Renal cortex interstitium (tissue), 15 donors: ENCODE measurements at places on chromosomes 6 and 20.
A peak's percentile ranks its signal among the peaks of the same experiment; 100 is the strongest.

- DNase-seq = no peak
These were observed 1.2 kb downstream of the GPR6 start for GRCh38 chr6:109979033-109979921.

- no peak for DNase-seq
These were observed 22.5 kb downstream of the GATA5 start for GRCh38 chr20:62453186-62453808.

- peak; percentile 53 for DNase-seq
These were observed 174.2 kb upstream of the THBS2 start for GRCh38 chr6:169427856-169428255.

DNA sequence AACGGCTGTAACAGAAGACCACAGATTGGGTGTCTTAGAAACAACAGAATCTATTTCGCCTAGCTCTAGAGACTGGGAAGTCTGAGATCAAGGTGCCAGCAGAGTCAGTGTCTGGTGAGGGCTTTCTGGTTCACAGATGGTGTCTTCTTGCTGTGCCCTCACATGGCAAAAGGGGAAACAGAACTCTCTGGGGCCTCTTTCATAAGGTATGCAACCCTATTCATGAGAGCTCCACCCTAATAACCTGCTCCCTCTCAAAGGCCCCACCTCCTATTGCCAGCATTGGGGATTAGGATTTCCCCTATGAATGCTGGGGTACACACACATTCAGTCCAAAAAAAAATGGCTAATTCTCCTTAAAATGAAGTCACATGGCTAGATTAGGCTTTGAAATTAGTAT is 10.0 kb downstream of the TXNDC5 start:
- DNase-seq = no peak

DNA sequence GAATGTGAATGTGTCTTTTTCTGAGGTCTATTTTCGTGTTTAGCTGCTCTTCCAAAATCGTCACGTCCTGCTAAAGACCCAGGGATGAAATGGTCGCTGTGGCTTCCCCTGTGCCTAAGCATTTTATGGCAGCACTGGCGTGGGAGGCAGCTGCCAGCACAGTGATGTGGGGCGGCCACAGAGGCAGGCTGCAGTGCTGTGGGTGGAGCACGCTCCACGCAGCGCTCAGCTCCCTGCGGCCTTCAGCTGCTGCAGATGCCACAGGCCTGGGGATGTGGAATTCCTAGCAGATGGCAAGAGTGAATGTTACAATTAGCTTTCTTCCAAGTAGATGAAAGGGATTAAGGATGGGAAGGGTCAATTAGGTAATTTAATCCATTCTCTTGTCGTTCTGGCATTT is 242.6 kb downstream of the SMOC2 start:
- no peak for DNase-seq

DNA sequence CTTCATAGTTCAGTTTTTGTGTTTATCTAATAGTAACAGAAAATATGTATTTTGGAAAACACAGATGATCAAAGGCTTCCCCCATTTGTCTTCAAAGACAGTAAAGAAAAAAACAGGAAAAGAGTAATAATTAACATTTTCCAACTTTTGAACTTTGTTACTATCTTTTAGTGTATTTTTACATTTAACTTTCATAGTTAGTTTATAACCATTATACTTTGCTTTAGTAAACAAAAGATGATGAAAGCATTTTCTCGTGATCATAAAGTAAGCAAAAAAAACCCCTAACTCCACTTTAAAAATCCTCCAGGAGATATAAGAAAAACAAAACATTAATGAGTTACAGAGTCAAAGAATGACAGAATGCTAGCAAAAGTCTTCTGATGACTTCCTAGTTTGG is 13.6 kb upstream of the GPRC6A start:
- no peak for DNase-seq

GRCh38 chr6:150349546-150349945 is 19.3 kb upstream of the IYD start:
- DNase-seq = no peak

GRCh38 chr6:89314692-89315091 is 407 bp downstream of the GABRR2 start:
- DNase-seq = no peak

DNA sequence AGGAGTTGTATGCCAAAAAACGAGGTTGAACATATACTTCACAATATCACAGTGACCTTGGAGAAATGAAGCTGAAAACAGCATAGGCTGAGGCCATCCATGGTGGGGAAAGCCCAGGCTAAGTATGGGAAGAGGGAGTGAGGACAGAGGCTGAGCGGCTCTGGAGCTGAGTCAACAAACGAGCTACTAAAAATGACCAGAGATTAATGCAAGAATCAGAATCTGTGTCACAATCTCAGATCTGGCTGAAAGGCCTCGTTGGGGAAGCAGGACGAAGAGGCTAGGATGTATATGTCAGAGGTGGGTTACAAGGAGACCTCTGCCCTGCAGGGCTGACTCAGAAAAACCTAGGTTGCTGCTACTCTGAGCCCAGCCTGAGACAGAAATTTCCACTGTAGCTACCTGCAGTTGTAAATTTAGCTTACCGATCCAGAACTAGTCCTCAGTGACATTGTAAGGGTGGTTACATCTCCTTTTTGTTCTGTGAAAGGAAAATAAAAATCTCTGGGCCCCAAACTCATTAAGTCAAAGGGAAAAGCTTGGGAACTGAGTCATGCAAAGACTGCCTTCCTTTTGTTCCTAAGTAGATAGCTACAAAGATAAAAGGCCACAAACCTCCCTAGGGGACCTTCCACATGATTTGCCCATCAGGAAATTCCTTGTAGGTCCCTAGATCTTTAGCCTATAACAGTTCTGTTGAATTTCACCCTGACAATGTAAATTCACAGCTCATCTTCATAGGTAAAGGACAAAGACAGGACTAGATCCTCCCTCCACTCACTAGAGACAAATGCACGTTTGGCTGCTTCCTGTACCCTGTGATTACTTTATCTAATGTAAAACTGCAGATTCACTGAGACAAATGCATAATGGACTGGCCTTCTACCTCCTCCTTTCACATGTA is 8.5 kb upstream of the TUBB2A start:
- no peak for DNase-seq

DNA sequence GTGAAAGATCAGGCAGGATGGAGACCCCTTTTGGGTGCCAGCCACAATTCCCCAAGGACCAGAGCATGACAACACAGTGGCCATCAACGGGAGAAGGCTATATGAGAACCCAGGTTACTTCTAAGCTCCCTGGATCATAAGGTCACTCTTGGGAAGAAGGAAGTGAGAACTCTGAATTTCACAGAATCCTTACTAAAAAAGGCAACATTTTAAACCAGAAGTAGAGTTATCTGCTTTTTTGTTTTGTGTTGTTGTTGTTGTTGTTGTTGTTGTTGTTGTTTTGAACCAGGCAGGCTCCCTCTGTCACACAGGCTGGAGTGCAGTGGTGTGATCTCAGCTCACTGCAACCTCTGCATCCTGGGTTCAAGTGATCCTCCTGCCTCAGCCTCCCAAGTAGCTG is 107.4 kb upstream of the TNFAIP3 start:
- DNase-seq = no peak

DNA sequence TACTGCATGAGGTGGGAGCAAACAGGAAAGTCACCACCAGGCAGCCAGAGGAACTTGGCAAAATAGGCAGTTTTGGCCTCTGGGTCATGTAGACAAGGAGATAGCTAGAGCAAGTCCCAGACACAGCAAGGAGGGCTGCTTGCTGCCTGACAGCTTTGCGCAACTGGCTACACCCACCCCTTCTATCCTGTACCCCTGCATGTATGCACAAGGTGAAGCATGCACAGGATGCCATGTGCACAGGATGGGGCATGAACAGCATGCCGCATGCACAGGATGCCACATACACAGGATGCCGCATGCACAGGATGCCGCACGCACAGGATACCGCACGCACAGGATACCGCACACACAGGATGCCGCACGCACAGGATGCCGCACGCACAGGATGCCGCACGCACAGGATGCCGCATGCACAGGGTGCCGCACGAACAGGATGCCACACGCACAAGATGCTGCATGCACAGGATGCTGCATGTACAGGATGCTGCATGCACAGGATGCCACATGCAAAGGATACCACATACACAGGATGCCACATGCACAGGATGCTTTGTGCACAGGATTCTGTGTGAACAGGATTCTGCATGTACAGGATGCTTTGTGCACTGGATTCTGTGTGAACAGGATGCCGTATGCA is 104.9 kb upstream of the IYD start:
- no peak for DNase-seq

- DNase-seq = peak; percentile 17
These were observed 25.0 kb downstream of the CYB5R4 start for GRCh38 chr6:83884523-83884922.

GRCh38 chr20:19554666-19555065 is 203.4 kb upstream of the RIN2 start:
- DNase-seq = no peak

- DNase-seq = no peak
These were observed 29.7 kb upstream of the AFDN start for GRCh38 chr6:167797011-167797471.

- DNase-seq = no peak
These were observed 99.0 kb upstream of the LGSN start for GRCh38 chr6:63418741-63419140.

GRCh38 chr6:162395181-162395580 is 332.4 kb downstream of the PRKN start:
- DNase-seq = no peak

DNA sequence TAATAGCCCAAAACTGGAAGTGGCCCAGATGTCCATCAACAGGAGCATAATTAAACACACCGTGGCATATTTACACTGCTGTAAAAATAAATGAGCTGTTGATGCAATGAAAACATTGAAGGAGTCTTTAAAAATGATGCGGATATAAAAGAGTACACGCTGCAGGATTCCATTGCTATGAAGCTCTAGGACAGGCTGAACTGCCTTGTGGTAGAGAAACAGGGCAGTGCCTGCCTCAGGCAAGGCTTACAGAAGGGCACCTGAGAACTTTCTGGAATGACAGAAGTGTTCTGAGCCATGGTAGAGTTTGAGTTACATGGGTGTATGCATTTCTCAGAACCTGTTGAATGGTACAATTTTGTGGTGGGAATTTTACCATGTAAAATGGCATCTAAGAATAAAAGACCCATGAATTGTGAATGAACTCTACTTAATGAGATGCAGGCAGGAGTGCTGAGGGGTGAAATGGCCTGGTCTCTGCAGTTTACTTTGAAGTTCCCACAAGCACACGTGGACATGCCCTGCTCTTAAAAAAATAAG is 45.3 kb upstream of the RIN2 start:
- no peak for DNase-seq

DNA sequence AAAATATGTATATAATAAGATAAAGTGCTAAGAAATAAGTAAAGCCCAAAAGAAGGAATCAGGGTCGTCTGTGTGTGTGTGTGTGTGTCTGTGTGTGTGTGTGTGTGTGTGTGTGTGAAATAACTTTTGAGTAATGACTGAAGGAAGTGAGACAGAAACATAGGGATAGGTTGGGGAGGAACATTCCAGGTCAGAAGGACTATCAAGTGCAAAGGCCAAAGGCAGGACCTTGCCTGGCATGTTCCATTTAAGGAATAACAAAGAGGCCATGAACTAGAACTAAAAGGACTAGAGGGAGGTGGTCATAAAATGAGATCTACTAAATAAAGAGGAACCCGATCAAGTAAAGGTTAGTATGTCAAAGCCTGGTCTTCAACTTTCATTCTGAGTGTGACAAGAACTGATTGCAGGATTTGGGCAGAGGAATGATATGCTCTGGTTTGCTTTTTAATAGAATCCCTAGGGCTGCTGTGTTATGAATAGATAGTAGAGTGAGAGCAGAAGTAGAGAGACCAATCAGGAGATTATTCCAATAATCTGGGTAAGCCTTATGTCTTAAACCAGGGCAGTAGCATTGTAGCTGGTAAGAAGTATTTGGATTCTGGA is 6.9 kb downstream of the ENPP3 start:
- DNase-seq = no peak

DNA sequence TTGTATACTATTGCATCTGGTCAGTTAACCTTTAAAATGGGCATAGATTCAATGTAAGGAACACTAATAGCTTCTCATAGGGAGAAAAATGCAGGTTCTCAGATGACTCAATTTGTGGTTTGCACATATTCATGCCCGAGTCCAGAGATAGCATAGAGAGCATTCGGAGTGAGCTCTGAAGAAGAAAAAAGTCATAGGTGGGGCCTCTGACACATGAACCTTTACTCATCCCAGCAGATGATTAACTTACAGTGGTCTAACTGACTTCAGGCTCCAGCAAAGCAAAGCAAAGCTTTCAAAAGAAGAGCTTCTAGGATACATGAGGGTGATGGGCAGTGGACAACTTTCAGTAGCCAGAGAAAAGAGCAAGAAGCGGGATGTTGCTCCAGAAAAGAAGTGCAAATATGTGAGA is 55.3 kb upstream of the BTN3A2 start:
- DNase-seq = no peak

DNA sequence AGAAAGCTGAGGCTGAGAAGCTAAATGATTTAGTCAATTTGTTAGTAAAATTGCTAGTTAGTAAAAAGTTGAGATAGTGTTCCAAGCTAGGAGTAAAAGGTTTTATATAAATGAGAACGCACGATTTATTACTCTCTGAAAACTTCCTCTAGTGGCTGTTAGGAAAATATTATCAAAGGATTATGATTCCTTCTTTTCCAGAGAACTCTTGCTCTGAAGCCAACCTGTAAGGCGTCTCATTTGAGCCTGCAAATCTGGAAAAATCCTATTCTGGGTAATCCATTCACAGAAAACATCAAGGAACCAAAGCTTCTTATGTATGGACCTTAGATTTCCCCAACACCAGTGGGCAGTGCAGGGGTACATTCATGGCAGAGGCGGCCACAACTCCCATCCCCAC is 252.7 kb downstream of the SOD2 start:
- no peak for DNase-seq
